SK-N-SH (cell line): ENCODE measurements at places on chromosomes 7 and 10. TPM values are rescaled to one million over a fixed set of nuclear protein-coding genes. Genes with fewer than 3 reads are reported as not detected.

DNA sequence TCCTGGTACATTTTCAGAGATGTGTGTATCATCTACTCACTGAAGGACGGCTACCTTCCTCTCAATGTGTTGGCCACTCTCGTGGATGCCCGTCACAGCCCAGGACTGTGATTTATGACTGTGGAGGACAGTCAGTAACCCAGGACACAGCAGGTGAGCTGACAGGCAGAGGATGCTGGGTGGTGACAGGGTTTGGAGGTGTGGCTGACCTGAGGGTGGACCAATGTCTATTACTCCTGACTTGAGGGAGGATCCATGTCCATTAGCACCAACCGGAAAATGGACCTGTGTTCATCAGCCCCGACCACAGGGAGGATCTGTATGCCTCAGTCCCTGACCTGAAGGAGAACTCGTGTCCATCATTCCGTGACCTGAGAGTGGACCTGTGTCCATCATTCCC lies 96.1 kb downstream of the ADCY1 start:
- DNase-seq = no peak

DNA sequence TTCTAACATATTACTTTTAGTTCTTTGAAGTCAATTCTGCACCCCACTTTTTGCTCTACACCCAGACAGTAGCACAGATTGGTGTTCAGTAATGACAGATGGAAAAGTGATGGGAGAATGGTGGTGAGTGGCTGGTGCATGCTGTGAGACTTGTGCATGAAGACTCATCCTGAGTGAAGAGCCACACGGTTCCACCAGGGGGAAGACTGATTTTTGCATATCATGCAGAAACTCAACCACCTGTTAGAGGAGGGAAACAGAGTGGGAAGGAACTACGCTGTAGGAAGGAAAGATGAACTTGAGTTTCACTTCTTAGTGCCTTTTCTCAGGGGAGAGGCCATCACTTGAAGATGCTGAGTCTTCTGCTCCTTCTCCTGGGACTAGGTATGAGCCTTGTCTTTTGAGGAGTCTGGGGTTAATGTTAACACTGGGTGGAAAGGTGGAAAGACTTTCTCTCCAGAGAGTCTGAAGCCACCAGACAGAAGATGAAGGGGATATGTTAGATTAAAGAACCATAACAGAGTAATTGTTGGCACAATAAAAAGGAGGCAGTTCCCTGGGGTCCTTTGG lies 9.3 kb upstream of the PRSS1 start:
- no peak for DNase-seq

DNA sequence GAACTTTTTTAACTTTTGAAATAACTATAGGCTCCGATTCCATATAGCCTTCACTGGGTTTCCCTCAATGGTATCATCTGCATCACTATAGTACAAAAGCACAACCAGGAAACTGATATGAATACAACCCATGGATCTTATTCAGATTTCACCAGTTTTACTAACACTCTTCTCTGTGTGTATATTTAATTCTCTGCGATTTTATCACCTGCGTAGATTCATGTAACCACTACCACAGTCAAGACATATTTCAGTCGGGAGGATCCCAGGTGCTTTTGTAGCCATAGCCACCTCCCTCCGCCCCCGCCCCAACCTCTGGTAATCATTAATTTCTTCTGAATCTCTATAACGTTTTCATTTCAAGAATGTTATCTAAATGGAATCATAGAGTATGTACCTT lies 82.8 kb upstream of the C7orf33 start:
- DNase-seq = no peak

ZNF680 gene
- 1.6 and 2.8 TPM in 2 replicates for polyA plus RNA-seq

NKX2-3 gene
- not detected in 2 replicates for polyA plus RNA-seq

OR13A1 gene
- not detected in 2 replicates for polyA plus RNA-seq

ACHE gene
- polyA plus RNA-seq = 1.8 and 2.1 TPM in 2 replicates

EPHA1 gene
- 0.26 and 0.49 TPM in 2 replicates for polyA plus RNA-seq

SEMA3A gene
- 15.9 and 16.5 TPM in 2 replicates for polyA plus RNA-seq
